Fibroblast of skin of left biceps (primary cell): ENCODE measurements at places on chromosomes 11 and 22.

DNA sequence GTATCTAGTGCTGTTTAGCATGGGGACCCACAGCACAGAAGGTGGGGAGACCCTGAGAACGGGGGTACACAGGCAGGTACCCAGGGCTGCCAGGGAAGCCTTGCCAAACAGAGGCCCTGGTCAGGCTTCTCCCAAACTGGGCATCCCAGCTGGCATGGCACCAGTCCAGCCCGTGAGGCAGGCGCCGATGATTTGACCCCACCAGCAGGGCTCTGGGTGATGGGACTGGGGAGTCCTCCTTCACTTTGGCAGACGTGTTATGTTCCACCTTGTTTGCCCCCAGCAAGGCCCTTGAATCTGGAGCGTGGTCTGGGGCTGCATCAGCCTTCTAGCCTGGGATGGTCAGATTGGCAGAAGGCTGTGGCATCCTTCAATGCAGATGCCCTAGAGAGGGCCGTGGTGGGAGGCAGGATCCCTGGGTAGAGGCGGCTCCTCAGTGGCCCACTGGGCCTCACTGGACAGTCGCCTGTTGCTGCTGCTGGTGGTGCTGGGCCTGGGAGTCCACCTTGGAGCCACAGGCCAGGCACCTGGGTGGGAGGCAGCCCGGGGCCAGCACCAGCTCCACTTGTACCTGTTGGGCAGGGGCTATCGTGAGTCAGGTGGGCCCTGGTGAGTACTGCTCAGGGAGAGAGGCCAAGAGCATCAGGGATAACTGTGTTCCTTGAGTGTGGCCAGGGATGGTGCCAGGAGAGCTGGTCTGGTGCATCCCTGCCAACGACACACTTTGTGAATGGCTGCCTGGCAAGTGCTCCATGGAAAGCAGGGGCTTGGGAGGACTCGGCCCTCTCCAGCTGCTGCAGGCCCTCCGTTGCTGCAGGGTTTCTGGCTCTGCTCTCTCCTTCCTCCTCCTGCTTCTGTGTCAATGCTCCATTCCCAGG lies 3.3 kb downstream of the ADORA2A start:
- DNase-seq: no peak

GRCh38 chr11:102575012-102575411 lies 44.5 kb upstream of the MMP7 start:
- DNase-seq: no peak

GRCh38 chr11:14106303-14107049 lies 144.0 kb downstream of the SPON1 start:
- DNase-seq: no peak

GRCh38 chr22:39297490-39298240 lies 21.8 kb downstream of the RPL3 start:
- no peak for DNase-seq

DNA sequence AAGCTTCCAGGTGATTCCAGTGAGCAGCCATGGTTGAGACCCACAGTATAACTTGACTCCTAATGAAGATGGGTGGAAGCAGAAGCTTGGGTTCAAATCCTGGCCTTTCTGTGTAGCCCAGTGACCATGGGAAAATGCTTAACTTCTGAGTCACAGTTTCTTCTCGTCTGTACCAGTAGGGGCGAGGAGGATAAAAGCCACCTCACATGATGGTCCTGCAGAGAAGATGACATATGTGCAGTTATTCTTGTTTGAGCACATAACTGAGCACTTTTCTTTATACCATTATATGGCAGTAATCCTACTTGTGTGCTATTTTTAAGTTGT lies 4.9 kb downstream of the TMEM109 start:
- DNase-seq: no peak

GRCh38 chr11:73185680-73186293 lies 32.3 kb upstream of the P2RY2 start:
- no peak for DNase-seq

- no peak for DNase-seq
These were observed 282.5 kb downstream of the TBC1D22A start for GRCh38 chr22:47044722-47045535.

DNA sequence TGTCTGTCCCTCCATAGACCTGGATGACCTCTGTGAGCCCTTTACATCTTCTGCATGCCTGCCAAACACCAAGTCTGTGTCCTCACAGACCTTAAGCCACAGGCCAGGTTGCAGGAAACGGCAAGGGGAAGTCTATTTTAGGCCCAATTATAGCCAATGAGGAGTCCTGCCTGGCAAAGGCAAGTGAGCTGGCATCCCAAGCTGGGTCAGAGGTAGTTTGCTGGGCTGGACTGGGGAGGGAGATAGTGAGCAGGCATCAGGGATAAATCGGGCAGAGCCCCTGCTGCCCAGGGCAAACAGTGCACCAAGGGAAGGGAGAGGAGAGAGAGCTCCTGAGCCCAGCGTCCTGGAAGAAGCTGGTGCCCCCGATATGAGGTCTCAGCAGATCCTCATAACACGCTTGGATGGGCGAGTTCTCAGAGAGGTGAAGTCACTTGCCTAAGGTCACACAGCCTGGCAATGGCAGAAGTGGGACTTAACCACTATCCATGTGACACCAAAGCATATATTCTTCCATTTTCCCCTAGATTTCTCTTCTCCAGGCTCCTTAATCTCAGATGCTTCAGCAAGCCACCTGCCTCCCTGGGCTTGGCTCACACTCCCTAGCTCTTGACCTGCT lies 3.7 kb upstream of the RELT start:
- DNase-seq: no peak

DNA sequence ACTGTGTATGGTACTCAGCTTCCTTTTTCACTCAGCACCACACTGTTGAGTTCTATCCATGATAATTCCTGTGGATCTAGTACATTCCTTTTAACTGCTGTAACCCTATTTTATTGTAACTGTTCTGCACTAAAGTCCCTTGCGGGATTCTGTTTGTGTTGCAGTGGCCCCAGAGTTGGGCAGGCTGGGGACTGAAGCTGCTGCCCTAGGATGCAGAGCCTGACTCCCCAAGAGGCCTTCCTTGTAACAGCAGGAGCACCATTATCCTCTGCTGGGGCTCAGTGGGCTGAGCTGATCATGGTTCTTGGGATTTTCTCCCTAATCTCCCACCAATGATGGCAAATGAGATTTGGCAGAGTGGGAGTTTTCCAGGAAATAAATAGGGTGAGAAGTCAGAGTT lies 77.7 kb downstream of the CABIN1 start:
- DNase-seq: no peak

DNA sequence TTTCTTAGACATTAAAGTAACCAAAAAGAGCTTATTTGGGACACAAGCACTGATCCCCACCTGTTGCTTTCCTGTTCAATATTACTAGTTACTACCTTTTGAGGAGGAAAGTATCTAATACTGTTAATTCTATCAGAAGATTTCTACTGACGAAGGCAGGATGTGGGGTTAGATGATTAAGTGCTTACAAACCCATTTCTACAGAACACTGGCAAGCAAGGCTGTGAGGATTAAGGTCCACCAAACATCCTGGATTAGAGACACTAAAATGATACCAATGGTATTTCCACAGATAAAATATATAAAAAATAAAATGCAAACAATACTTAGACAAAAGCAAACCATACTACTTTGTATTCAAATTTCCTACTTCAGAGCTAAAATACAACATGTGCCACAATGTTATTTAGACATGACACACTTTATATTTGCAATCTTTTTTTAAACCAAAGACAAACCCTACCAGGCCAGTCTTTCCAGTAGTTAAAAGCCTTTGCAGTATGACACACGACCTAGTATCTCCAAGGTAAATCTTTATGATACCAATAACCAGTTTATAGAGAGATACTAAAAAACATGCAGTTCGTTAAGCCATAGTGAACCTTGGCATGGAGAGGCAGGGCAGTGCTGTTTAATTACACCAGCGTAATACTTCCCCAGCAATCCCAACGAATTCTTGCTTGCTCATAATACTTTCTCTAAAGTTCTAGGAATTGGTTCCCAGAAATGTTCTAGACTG lies 71.2 kb upstream of the TP53AIP1 start:
- no peak for DNase-seq

DNA sequence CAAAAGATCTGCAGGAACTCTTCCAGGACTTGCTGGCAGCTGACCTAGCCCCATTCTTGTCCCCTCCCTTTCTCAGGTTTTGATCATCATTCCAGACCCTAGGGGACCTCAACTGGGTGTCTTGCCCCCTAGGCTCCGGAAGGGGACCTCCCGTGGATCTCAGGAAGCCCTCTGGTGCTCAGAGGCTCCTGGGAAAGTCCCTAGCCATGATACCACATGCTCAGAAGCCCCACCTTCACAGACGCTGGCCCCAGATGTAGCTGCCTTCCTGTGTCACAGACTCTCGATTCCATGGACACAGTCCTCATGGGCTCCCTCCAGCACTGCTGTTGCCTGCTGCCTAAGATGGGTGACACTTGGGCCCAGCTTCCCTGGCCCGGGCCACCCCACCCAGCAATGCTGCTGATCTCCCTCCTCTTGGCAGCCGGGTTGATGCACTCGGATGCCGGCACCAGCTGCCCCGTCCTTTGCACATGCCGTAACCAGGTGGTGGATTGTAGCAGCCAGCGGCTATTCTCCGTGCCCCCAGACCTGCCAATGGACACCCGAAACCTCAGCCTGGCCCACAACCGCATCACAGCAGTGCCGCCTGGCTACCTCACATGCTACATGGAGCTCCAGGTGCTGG lies at the start of gene LRRC55:
Gene LRRC55 (plus strand): TSS at position 276 of the 628 bp plus-strand sequence. CDS start 70 bp downstream, at position 346.
- DNase-seq: no peak

DNA sequence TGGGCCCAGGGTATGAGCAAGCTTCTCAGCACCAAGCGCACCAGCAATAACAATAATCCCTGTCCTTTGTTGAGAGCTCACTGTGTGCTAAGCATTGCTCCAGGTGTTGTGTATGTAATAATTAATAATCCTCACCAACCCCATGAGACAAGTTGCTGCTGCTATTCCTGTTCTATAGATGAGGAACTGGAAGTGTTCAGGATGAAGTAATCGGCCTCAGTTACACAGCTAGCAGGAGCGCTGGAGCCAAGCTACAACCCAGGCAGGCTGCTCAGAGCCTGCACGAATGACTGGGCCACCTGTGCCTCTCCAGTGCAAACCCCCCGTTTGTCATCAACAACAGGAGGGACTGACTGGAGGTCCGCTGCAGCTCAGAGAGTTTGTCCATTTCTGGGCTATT lies 35.2 kb upstream of the CECR2 start:
- DNase-seq: no peak

DNA sequence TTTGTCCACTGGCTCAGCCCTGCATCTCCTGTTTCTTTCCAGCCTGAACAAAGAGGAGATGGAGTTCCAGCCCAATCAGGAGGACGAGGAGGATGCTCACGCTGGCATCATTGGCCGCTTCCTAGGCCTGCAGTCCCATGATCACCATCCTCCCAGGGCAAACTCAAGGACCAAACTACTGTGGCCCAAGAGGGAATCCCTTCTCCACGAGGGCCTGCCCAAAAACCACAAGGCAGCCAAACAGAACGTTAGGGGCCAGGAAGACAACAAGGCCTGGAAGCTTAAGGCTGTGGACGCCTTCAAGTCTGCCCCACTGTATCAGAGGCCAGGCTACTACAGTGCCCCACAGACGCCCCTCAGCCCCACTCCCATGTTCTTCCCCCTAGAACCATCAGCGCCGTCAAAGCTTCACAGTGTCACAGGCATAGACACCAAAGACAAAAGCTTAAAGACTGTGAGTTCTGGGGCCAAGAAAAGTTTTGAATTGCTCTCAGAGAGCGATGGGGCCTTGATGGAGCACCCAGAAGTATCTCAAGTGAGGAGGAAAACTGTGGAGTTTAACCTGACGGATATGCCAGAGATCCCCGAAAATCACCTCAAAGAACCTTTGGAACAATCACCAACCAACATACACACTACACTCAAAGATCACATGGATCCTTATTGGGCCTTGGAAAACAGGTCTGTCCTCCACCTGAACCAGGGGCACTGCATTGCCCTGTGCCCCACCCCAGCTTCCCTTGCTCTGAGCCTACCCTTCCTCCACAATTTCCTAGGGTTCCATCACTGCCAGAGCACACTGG lies 5.0 kb downstream of the FTH1 start:
- no peak for DNase-seq

- peak; percentile 22 for DNase-seq
These were observed at the start of gene KDELR3 for GRCh38 chr22:38467904-38468442. TSS of gene KDELR3 (plus strand) at chr22:38468096. CDS start at chr22:38468234, 138 bp downstream.

DNA sequence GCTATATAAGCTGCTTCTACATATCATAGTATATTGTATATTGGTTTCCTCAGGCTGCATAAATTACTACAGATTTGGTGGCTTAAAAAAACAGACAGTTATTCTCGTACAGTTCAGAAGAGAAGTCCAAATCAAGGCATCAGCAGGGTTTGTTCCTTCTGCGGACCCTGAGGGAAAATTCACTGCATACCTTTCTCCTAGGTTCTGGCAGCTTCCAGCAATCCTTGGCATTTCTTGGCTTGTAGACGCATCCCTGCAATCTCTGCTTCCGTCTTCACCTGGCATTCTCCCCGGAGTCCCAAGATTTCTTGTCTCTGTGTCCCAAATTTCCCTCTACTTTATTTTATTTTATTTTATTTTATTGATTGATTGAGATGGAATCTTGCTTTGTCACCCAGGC lies 142.8 kb downstream of the COMMD9 start:
- DNase-seq: no peak

DNA sequence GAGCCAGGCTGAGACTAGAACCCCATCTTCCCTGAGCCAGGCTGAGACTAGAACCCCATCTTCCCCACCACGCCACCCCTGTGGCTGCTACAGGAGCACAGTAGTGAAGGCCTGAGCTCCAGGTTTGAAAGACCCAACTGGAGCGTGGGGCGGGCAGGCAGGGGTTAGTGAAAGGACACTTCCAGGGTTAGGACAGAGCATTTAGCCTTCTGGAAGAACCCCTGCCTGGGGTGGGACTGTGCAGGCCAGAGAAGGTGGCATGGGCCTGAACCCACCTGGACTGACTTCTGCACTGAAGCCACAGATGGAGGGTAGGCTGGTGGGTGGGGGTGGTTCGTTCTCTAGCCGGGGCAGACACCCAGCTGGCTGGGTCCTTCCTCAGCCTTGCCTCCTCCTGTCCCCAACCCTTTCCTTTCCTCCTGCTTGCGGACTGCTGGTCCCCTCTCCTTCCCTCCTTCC lies 24.1 kb downstream of the SUN2 start:
- no peak for DNase-seq

DNA sequence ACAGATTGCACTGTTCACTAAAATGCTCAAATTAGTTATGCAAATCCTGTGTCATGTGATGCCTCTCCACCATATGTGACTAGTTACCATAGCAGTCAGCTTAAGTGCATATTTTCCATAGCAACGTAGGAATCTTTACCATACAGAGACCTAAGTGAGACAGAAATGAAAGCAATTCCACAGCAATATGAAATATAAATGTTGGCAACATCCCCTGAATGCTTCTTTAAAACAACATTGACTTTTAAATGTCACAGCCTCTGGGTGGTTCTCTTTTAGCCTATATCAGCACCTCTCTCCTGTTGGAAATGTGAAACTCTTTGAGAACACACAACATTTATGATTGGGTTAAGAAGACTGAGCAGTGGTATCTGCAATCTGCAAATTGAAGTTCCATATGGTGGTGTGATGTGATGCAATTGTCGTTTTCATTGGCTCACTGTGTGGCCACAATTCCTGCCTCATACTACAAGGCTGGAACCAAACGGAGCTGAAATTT lies 814.6 kb downstream of the DLG2 start:
- DNase-seq: peak; percentile 66
